ENCODE measurements at places on chromosomes 4 and X.

GRCh38 chr4:23920716-23921446 lies 31.0 kb upstream of the PPARGC1A start:
- DNase-seq: no peak

DNA sequence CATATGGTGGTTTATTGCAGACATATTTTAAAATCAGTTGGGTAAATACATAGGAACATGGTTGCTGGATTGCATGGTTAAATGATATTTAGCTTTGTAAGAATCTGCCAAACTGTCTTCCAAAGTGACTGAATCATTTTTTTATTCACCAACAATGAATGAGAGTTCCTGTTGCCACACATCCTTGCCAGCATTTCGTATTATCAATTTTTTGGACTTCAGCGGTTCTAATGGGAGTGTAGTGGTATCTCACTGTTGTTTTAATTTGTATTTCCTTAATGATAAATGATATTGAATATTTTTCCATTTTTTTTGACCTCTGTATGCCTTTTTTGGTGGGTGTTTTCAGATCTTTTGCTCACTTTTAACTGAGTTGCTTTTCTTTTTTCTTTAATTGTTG lies 1.4 kb upstream of the MTHFD2L start:
- DNase-seq: no peak

GRCh38 chrX:23786268-23786815 lies 3.4 kb downstream of the SAT1 start:
- DNase-seq: no peak

GRCh38 chrX:119410027-119410819 lies 11.1 kb downstream of the SLC25A43 start:
- no peak for DNase-seq

- DNase-seq: no peak
Measured at GRCh38 chr4:183912585-183912984, 7.5 kb downstream of the STOX2 start.

- no peak for DNase-seq
Measured at GRCh38 chr4:13367691-13368090, 116.4 kb downstream of the RAB28 start.

GRCh38 chrX:129188231-129188630 lies 335.1 kb downstream of the SMARCA1 start:
- DNase-seq: no peak

GRCh38 chrX:21632027-21632426 lies 26.1 kb downstream of the KLHL34 start:
- DNase-seq: no peak

GRCh38 chr4:153513596-153513995 lies 47.4 kb downstream of the TMEM131L start:
- DNase-seq: no peak

DNA sequence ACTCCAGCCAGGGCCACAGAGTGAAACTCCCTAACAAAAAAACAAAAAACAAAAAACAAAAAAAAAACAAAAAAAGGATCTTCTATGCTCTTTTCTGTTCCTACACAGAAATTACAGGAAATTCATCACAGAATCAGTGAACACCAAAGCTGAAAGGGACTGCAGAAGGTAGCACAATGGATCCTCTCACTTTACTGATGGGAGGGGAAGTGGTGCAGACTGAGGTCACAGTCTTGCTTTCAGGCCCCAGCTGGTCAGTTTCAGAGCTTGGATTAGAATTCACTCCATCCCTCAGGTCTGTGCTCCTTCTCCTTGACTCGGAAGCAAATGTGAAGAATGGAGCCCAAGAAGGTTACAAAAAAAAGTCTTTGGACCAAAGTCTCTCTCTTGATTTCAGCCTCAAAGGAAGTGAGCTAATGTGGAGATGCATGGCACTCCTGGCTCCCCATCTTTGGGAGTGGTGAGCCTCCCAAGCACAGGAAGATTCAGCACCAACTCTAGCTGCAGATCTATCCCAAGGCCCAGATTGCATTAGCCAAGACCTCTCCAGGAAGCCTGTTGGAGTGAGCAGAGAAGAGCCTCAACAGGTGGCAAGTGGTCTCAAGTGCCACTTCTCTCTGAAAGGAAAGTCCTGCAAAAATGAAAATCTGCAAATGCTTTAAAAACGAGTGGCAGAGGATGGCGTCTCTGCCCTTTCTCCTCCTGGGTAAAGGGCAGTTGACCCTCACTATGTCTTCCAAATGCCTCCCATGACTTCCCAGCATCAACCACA lies 176.0 kb downstream of the MAML3 start:
- no peak for DNase-seq

DNA sequence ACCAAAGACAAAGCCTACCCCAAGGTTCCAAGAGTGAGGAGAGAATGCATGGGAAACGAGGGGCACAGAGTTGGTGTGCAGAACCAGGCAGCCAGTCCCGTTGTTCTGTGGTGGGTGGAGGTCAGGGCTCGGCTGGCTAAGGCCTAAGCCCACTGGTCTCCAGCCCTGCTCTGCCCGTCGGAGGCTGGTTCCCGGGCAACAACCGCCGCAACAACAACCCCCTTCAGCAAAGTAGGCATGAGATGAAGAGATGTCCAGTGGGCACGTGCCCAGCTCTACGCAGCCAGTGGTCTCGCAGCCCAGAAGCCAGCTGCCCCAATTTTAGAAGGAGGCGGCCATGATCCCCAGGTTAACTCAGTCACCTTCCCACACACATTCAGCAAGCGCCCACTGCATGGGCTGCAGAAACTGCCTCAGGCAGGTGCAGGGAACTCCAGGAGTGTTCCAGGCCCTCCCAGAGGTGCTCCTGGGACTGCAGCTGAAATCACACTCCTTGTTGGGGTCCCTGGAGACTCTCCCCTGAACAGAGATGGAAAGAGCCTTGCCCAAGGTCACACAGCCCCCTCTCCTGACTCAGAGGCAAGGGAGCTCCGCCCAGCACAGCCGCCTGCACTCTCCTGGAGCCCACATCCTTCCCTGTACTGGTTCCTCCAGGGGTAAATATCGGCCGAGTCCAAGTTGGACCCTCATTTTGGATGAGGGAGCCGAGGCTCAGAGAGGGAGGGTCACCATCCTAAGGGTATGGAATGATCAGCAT lies 25.4 kb upstream of the HTRA3 start:
- no peak for DNase-seq

DNA sequence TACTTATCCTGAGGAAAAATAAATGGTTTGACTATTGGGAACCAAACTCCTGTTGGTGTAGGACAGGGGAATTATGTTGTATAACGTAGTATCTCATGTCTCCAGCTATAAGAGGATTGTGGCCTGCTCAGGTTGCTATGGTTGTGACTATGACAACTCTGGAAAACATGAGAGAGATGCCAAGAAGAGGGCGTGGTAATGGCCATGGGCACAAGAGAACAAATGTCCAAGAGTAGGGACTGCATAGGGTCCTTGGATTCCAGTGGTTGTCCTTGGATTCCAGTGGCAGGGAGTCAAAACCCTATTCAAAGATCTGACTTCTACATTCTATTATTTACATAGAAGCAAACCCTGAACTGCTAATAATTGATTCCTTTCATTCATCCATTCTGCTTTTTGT lies 6.8 kb upstream of the MOB1B start:
- DNase-seq: no peak

DNA sequence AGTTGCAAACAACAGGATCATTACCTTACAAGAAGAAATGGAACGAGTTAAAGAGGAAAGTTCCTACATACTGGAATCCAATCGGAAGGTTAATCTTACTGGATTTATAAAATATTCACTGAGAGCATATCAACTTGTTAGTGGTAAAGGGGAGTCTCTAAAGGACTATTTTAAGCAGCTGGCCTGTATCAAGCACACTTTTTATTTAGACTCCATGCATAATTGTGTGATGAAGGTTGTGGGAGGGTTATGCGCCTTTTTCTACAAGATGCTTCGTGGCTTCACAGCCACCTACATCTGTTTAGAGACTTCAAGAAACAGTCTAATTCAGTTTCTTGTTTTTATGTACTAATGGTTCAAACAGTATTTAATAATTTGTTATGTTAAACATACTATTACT lies 56.6 kb downstream of the GRSF1 start:
- no peak for DNase-seq

- no peak for DNase-seq
Measured at GRCh38 chrX:37722595-37722994, 37.0 kb downstream of the XK start.

- DNase-seq: no peak
Measured at GRCh38 chrX:20434986-20435385, 168.3 kb upstream of the RPS6KA3 start.

GRCh38 chr4:47194036-47194737 lies 162.8 kb downstream of the GABRB1 start:
- DNase-seq: no peak

- no peak for DNase-seq
Measured at GRCh38 chr4:98517218-98518021, 141.0 kb downstream of the TSPAN5 start.

GRCh38 chr4:183936047-183936446 lies 30.9 kb downstream of the STOX2 start:
- DNase-seq: no peak

- DNase-seq: no peak
Measured at GRCh38 chr4:132384709-132385108, 764.4 kb upstream of the PCDH10 start.

- DNase-seq: no peak
Measured at GRCh38 chrX:68762766-68763165, 66.1 kb upstream of the EFNB1 start.

DNA sequence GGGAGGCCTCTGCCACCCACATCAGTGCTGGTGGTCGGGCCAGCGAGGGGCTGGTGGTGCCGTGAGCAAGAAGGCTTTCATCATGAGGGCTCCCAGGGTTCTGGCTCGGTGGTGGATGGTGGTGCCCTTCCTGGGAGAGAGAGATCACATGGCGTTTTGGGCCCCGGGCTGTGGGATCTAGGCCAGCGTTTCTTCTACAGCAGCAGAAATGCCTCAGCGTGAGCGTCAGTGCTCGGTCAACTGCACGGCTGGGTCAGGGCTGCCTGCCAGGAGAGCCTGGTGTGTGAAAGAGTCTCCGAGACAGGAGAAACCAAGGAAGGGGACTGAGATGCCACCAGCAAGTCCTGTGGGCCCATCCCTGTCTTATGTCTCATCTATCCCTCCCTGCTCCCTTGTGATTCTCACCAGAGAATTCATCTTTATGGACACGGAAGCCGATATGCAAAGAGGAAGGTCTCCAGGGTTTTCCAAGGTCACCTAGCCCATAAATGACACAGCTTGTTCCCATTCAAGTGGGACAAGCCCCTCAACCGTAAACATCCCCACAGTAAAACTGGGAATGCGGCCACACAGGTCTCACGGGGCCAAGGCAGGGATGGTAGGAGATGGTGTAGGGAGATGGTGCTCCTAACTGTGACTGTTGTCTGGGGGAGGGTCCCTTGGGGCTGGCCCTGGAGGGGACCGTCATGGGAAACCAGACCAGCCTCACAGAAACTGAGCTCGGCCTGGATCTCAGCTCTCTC lies 99.2 kb downstream of the SORCS2 start:
- no peak for DNase-seq

DNA sequence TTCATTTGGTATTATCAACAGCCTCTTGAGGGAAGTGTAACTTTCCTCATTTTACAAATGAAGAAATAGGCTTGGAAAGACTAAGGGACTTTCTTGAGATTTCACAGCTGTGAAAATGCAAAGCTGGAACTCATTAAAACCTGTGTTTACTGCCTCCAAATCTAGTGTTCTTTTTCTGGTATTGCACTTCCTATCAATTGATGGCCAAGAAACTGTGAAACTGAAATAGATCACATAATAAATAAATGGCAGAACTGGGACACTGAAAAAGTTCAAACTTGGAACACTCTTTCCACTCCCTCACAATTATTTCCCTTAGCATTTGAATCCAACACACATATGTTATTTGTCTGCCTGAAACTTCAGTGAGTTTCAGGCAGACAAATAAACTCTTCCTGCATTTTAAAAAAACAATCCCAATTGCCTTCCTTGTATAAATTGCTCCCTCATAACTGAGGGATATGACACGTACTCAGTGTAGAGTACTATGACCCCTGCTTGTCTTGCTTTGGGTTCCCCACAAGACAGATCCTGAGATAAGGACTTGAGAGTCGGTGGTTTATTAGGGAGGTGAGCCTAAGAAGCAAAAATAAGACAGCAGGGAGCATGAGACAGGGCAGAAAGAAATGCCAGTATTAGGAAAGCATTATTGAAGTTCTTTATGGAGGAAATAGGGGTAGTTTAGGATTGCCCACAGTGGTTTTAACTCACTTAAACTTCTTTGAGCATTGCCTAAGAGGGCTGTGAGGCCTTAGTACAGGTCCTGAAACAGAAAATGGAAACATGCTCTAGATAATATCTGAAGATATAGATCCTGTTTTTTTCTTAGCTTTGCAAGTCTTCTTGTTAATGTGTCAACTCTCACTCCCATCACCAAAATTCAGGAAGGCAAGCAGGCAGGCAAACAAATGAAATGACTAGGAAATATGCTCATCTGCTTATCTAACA lies 33.9 kb downstream of the RTL3 start:
- DNase-seq: peak; percentile 80

GRCh38 chr4:166091912-166092510 lies 219.0 kb downstream of the TLL1 start:
- DNase-seq: peak; percentile 37

- DNase-seq: peak; percentile 33
Measured at GRCh38 chr4:55127521-55127920, 2.1 kb upstream of the KDR start.

GRCh38 chr4:13493793-13494192 lies 9.7 kb upstream of the RAB28 start:
- peak; percentile 37 for DNase-seq

DNA sequence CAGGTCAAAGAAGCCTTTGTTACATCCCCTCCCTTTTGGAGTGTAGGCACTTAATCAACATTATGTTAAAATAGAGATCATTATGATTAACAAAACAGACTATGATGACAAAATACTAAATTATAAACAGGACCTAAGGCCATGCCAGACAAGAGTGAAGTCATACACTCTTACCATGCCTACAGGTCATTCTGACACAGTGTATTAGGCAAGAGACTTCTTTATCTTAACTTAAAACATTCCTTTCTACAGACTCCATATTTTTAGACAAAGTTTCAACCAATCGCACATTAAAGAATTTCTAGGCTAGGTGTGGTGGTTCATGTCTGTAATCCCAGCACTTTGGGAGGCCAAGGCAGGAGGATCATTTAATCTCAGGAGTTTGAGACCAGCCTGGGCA lies 128.6 kb upstream of the SLC34A2 start:
- DNase-seq: no peak

GRCh38 chrX:39952989-39953388 lies 144.8 kb downstream of the BCOR start:
- DNase-seq: no peak

- DNase-seq: peak; percentile 54
Measured at GRCh38 chr4:30380404-30380998, 339.7 kb upstream of the PCDH7 start.

DNA sequence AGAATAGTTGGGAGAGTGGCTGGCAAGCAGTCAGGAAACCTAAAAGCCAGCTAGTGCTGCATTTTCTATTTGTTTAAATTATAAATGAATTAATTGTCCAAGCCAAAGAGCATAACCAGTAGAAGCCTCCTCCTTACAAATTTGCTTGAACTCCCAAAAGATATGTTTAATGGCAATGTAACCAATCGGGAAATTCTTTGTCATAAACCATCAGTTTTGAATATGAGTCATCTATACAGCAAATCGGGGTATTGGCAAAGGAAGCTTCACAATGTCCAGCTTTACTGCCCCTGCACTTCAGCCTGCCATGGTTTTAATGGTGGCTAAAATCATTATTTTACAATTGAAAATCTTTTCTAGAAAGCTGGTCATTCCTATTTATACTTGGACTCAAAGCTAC lies 216.6 kb downstream of the SHROOM3 start:
- no peak for DNase-seq

GRCh38 chrX:118973389-118974087 lies 880 bp upstream of the LONRF3 start:
- DNase-seq: no peak
